Left lobe of liver (tissue), 2 donors: ENCODE measurements at places on chromosomes 5 and 9.

- DNase-seq: no peak
These were observed 77.2 kb downstream of the MRPS30 start for GRCh38 chr5:44885903-44886302.

GRCh38 chr5:172901788-172902496, 57.3 kb upstream of the RPL26L1 start:
- no peak for DNase-seq

- DNase-seq: no peak
These were observed 150.3 kb upstream of the PCA3 start for GRCh38 chr9:76613974-76614373.

GRCh38 chr9:89223396-89223977, 44.9 kb upstream of the SHC3 start:
- DNase-seq: no peak

- no peak for DNase-seq
These were observed 112.7 kb downstream of the SMC2 start for GRCh38 chr9:104206766-104207165.

DNA sequence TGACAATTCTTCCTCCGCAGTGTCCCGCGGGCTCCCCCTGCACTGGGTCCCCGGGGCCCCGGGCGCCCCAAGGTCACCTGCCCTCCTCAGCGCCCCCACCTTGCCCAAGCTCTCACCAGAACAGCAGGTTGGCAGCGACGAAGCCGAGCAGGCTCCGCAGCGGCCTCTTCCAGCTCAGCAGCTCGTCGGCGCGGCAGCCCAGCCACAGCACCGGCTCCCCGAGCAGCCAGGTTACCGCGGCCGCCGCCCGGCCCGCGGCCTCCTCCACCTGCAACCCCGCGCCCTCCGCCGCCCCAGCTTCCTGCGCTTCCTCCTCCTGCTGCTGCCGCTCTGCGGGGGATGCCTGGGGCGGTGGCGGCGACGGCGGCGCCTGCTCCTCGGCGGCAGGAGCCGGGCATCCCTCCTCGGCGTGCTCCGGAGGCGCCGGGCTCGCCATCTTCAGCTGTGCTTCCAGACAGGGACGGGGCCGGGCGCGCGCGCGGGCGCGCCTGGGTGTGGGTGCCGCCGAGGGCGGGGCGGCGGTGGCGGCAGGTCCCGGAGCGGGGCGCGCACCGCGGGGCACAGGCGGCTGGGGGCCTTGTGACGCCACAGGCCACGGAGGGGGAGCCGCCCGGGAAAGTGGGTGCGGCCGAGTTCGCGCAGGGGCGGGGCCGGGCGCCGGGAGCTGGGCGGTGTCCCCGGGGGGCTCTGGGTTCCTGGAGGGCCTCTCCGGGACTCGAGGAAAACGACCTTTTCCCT, at the start of gene RETREG1:
Gene RETREG1 (minus strand): TSS at position 462 of the 738 bp plus-strand sequence. CDS start 26 bp downstream, at position 436.
- peak; percentile 59 for DNase-seq

- DNase-seq: no peak
These were observed 521.3 kb downstream of the EFNA5 start for GRCh38 chr5:107149243-107150005.

DNA sequence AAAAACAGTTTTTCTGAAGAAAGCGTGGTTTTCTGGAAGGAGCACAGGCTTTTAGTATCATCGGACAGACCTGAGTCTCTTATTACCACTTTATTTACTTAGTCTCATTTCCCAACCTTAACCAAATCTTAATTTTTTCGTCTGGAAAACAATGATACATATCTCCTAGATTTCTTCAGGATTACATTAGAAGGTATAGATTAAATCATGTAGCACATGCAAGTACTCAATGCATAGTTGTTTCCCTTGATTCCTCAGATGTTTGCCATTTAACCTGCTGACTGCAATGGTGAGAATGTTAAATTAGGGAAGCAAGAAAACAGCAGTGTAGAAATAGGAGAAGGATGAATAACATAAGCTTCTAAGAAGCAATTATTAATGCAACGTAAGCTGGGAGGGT, 289.4 kb downstream of the PDE4D start:
- no peak for DNase-seq

- DNase-seq: no peak
These were observed 19.2 kb upstream of the SYNPO start for GRCh38 chr5:150621301-150621700.
